Osteocyte (in vitro differentiated cells): ENCODE measurements at places on chromosomes 7 and 10. TPM values are rescaled to one million over a fixed set of nuclear protein-coding genes. Genes with fewer than 3 reads are reported as not detected.

DNA sequence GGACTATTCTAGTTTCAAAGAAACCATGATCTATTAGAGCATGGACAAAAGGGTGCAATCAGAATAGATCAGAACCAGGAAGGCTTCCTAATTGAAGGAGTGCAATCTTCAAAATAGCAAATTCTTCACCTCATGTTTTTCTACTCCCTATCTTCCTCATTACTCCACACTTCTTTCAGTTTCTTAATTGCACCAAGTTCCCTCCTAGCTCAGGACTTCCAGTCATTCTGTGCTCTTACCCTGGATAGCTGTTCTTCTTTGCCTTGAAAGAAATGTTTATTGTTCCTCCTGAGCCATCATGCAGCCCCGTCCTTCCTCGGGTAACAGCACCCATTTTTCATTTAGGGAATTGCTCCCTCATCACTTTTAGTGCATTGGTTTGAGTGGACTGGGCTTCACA lies 23.1 kb downstream of the TRPV5 start:
- no peaks in the 10 kb centered on the region for H3K36me3 ChIP-seq
- DNase-seq, result no peak
- no peaks in the 10 kb centered on the region for H3K27me3 ChIP-seq
- no peak overlapping the region for H3K27ac ChIP-seq
- H3K4me1 ChIP-seq, result no peaks in the 10 kb centered on the region

GRCh38 chr7:77271766-77272165 lies 72.1 kb upstream of the FGL2 start:
- H3K27ac ChIP-seq, result no peak overlapping the region
- DNase-seq, result no peak
- peaks cover 25% of the 10 kb centered on the region for H3K4me1 ChIP-seq
- H3K36me3 ChIP-seq, result peaks cover 2% of the 10 kb centered on the region

DNA sequence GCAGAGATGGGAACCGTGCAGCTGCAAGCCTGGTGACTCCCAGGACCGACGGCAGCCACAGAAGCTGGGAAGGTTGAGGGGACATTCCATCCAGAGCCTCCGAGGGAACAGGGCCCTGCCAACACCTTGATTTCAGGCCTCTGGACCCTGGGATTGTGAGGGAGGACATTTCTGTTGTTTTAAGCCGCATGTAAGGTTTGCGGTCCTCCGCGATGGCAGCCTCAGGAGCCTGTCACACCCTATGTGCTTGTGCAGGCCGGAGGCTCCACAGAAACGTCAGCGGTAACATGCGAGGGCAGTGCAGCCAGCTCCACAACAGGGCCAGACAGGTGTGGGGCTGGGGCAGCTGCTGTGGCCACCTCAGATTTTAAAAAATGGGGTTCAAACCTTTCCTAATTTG lies 144.7 kb upstream of the SHH start:
- no peaks in the 10 kb centered on the region for H3K4me1 ChIP-seq
- DNase-seq, result no peak
- H3K27ac ChIP-seq, result no peak overlapping the region
- H3K4me3 ChIP-seq, result no peak overlapping the region
- H3K36me3 ChIP-seq, result no peaks in the 10 kb centered on the region

DNA sequence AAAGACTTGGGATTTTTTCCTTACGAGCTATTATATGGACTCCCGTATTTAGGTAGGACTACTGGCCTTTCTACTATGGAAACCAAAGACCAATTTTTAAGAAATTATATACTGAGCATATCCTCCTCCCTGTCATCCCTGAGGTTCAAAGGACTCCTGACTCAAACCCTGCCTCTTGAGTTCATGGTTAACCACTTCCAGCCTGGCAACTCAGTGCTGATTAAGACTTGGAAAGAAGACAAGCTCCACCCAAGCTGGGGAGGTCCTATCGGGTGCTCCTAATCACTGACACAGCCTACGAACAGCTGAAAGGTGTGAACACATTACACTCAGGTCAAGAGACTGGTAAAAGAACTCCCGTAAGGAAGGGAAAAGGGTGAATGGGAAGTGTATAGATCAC lies 66.8 kb downstream of the LYZL2 start:
- DNase-seq, result no peak
- H3K36me3 ChIP-seq, result no peaks in the 10 kb centered on the region
- H3K4me3 ChIP-seq, result no peak overlapping the region

GRCh38 chr10:63430999-63431356 lies 34.8 kb downstream of the JMJD1C start:
- H3K27me3 ChIP-seq, result no peaks in the 10 kb centered on the region
- H3K4me3 ChIP-seq, result no peak overlapping the region
- H3K4me1 ChIP-seq, result peaks cover 50% of the 10 kb centered on the region
- peaks cover 11% of the 10 kb centered on the region for H3K36me3 ChIP-seq
- peak overlapping the region; percentile 31 for H3K27ac ChIP-seq
- DNase-seq, result no peak

- peaks cover 34% of the 10 kb centered on the region for H3K4me1 ChIP-seq
- no peak overlapping the region for H3K27ac ChIP-seq
- H3K27me3 ChIP-seq, result no peaks in the 10 kb centered on the region
- no peak for DNase-seq
- H3K4me3 ChIP-seq, result peak overlapping the region; percentile 56
Observed at GRCh38 chr7:103349805-103350204, 2.4 kb downstream of the PSMC2 start.

GRCh38 chr10:99232360-99232999 lies 3.2 kb downstream of the HPSE2 start:
- DNase-seq, result no peak
- no peak overlapping the region for H3K4me3 ChIP-seq
- H3K27me3 ChIP-seq, result peaks cover 93% of the 10 kb centered on the region
- H3K4me1 ChIP-seq, result peaks cover 27% of the 10 kb centered on the region

GRCh38 chr7:82599895-82600294 lies 156.3 kb upstream of the CACNA2D1 start:
- H3K4me1 ChIP-seq, result peaks cover 26% of the 10 kb centered on the region
- DNase-seq, result no peak
- H3K27ac ChIP-seq, result no peak overlapping the region
- H3K4me3 ChIP-seq, result no peak overlapping the region
- no peaks in the 10 kb centered on the region for H3K36me3 ChIP-seq
- H3K27me3 ChIP-seq, result no peaks in the 10 kb centered on the region

DNA sequence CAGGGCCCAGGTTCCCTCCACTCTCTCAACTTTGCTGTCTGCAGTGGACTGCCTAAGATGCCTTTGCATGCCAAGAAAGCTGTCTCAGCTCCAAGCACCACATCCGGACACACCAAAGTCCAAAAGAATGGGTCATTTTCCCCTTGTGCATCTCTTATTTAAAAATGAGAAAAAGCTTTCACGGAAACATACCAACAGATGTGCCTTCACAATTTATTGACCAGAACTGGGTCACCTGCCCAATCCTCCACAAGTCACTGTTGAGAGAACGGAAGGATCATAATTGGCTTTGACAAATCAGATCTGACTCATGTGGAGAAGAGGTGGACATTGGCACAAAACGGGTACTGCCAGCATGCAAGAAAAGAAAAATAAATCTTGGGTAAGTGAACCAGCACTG lies 258.3 kb downstream of the SNX13 start:
- no peak overlapping the region for H3K4me3 ChIP-seq
- DNase-seq, result no peak
- H3K4me1 ChIP-seq, result peaks cover 60% of the 10 kb centered on the region
- H3K27ac ChIP-seq, result peak overlapping the region; percentile 59
- H3K36me3 ChIP-seq, result no peaks in the 10 kb centered on the region

GRCh38 chr10:55476129-55476528 lies 675.1 kb upstream of the PCDH15 start:
- H3K36me3 ChIP-seq, result no peaks in the 10 kb centered on the region
- H3K4me3 ChIP-seq, result no peak overlapping the region
- H3K27ac ChIP-seq, result no peak overlapping the region
- H3K4me1 ChIP-seq, result peaks cover 4% of the 10 kb centered on the region
- no peaks in the 10 kb centered on the region for H3K27me3 ChIP-seq
- DNase-seq, result no peak

DNA sequence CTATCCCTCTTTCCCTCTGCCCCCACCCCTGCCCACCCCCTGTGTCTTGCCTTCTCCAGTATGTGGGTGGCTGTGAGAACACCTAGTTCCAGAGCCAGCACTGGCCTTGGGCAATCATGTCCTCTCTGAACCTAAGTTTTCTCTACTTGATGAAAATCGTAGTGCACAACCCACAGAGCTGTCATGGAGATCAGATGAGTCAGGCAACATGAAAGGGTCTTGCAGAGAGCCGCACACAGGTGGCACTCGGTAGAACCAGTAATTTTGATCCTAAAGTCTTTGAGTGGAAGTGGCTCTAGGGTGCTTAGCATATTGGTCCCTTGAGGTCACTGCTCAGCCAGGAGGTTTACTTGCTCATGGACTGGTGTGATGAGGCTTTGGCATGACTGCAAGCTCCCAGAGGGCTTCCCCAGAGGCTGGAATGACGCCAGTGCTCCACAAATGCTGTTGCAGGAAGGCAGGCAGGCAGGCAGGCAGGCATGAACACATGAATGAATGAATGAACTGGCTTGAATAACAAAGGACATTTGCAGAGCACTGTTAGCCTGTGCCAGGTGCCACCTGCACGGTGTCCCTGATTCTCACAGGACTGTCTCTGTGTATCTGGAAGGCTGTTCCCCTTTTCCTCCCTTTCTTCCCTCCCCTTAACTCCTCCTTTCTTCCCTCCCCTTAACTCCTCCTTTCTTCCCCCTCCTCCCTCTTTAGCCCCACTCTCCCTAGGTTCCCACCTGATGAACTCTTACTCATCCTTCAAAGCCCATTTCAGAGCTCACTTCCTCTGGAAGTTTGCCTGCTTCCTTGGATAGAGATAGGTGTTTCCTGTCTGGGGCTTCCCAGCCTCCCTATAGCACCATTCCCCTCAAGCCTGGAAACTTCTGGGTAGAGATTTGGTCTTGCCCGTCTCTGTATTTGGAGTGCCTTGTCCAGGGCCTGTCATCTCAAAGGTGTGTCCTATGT lies 27.2 kb upstream of the CTBP2 start:
- peak; percentile 68 for DNase-seq
- no peak overlapping the region for H3K4me3 ChIP-seq
- no peak overlapping the region for H3K27ac ChIP-seq
- no peaks in the 10 kb centered on the region for H3K4me1 ChIP-seq
- H3K27me3 ChIP-seq, result peaks cover 50% of the 10 kb centered on the region
- peaks cover 2% of the 10 kb centered on the region for H3K36me3 ChIP-seq

DNA sequence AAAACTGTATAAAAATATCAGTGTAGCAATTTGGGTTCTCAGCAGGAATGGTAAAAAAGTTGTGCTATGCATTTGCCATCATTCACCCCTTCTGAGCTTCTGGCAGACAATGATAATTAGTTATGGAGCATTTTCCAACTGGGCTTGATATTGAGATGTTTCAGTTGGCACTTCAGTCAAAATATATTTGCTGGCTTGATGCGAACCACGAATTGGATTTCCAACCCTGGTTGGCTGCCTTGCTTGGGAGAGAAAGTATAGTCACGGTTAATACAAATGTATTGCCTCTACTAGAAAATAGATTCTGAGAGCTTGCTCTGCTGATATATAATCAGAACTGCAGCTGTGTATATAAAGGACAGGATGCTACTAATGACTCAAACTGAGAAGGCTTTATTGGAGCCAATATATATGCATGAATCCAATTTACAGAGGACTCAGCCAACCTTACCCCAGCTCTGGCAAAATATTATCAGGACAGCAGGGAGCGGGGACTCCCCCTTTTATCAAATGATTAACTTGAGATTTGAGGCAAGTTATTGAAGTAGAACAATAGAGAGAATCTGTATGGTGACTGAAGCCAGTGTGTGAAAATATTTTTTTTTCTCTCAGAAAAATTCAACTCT lies 219.8 kb upstream of the SMIM30 start:
- H3K27ac ChIP-seq, result no peak overlapping the region
- peaks cover 14% of the 10 kb centered on the region for H3K27me3 ChIP-seq
- H3K4me3 ChIP-seq, result no peak overlapping the region
- no peak for DNase-seq
- H3K4me1 ChIP-seq, result no peaks in the 10 kb centered on the region

DNA sequence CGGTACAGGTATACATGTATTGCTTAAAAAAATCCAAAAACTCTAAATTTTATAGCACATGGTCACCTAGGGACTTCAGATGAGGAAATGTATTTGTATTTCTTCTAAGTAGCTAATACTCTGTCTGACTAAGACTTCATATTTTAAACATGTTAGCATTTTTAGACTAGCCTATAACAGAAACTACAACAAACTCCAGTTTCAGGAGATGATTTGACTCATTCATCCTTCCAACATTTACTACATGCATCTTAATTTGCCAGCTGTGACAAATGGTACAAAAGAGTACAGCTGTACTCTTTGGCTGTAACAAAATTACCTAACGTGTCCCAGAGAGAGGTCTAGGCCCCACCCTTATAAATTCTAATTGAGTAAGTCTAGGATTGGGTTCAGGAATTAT lies 22.2 kb downstream of the TMEM209 start:
- no peaks in the 10 kb centered on the region for H3K4me1 ChIP-seq
- H3K27ac ChIP-seq, result no peak overlapping the region
- H3K27me3 ChIP-seq, result no peaks in the 10 kb centered on the region
- H3K36me3 ChIP-seq, result peaks cover 35% of the 10 kb centered on the region
- no peak overlapping the region for H3K4me3 ChIP-seq

GRCh38 chr10:104666106-104666505 lies 25.0 kb downstream of the SORCS3 start:
- H3K27me3 ChIP-seq, result no peaks in the 10 kb centered on the region
- no peak overlapping the region for H3K27ac ChIP-seq
- no peak overlapping the region for H3K4me3 ChIP-seq
- no peaks in the 10 kb centered on the region for H3K36me3 ChIP-seq
- DNase-seq, result no peak

DNA sequence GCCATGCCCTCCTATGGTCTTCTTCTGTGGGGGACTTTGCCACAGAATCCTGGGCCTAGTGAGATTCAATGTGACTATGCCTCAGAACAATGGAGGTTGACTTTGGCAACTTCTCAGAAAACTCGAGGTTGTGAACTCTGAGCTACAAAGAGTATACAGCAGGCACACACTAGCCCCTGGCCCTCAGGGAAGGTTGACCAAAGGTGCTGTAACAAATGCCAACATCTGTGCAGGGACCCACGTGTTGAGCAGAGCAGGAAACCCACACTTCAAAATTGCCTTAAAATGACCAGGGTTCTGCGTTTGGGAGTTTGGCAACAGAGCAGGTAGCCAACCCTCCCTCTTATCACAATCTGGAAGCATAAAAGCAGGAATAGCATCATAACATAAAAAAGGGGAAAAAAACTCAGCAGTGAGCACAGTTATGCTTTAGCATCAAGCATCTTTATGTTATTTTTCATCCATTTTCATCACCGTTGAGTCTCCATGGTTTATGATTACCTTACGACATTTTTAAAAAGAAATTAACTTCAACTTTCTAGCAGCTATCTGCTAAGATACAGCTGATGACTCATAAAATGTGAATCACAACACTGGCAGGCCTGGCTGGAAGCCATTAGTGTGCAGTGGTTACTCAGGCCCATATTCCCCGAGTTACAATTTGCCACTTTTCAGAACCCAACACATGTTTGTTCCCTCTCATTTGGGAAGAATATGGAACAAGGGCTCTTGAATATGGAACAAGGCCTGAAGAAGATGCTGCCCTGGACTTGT lies 11.1 kb downstream of the PRLHR start:
- H3K4me1 ChIP-seq, result no peaks in the 10 kb centered on the region
- H3K4me3 ChIP-seq, result no peak overlapping the region
- no peak overlapping the region for H3K27ac ChIP-seq
- peaks cover 6% of the 10 kb centered on the region for H3K27me3 ChIP-seq
- H3K36me3 ChIP-seq, result no peaks in the 10 kb centered on the region

- DNase-seq, result no peak
- H3K4me3 ChIP-seq, result no peak overlapping the region
- H3K27me3 ChIP-seq, result no peaks in the 10 kb centered on the region
- H3K27ac ChIP-seq, result no peak overlapping the region
- H3K36me3 ChIP-seq, result peaks cover 71% of the 10 kb centered on the region
Observed at GRCh38 chr7:98956469-98956868, 78.1 kb downstream of the TRRAP start.

RPEL1 gene
- total RNA-seq, result not detected in 2 replicates

ZNF277 gene
- 28.1 and 32.0 TPM in 2 replicates for total RNA-seq

TRPV5 gene
- total RNA-seq, result not detected in 2 replicates

SLC26A5 gene
- total RNA-seq, result not detected in 2 replicates

C7orf33 gene
- not detected in 2 replicates for total RNA-seq
